NCI-H446 treated with DMSO at 0.1 percent for 48 hours (cell line): ENCODE measurements at places on chromosomes 5 and 9.

- DNase-seq: no peak
Observed at GRCh38 chr5:165202519-165202910, 1697.1 kb downstream of the MAT2B start.

DNA sequence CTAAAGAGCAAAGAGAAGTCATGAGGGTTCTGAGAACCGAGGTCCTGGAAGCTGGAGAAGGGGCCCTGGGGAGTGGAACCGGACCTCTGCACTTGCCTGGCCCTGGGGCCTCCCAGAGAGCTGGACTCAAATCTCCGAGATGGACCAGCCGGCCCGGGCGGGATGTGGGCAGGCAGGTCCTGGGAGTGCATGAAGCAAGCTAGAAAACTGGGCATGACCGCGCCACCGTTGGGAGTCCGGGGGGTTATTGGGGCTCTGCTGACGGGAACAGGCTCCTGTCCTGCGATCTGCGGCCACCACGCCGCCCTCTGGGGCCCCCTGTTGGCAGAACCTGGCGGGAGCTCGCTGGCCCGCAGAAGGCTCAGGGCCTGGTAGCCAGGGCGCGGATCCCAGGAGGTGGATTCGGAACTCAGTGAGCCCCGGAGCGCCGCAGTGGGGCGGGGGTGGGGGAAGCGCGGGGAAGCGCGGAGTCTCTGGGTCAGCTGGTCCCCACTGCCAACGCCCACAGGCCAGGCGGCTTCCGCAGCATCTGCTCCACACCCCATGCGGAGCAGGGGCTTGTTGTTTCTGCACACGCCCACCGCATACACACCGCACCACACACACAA is 150.6 kb downstream of the ERCC6L2 start:
- DNase-seq: no peak

DNA sequence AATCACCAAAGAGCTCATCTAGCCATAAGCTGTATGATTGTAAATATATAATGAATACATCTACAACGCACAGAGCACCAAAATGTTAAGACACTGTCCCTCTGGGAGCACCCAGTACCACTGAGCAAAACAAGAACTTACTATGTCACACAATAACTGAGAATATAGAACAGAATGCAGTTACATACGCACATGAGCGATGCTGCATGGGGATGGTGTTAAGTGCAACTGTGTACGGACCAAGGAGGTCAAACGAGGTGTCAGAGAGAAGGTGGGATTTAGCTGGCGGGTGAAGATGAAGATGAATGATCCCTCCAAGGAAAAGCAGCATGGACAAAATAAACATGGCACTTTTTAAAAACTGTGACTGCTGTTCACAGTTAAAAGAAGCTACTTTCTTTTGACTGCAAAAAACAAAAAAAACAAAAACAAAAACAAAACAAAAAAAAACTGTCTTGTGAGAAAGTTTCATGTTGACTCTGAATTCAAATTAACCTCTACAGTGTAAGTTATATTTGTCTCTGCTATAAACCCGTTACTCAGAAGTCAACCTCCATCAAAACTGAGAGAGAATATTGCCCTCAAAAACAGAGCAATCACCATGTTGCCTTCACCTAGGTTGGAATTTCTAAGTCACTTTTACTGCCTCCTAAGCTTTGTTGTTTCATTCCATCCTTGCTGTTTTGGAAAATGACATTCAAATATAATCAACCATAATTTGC is 169.6 kb upstream of the GNA14 start:
- DNase-seq: no peak

DNA sequence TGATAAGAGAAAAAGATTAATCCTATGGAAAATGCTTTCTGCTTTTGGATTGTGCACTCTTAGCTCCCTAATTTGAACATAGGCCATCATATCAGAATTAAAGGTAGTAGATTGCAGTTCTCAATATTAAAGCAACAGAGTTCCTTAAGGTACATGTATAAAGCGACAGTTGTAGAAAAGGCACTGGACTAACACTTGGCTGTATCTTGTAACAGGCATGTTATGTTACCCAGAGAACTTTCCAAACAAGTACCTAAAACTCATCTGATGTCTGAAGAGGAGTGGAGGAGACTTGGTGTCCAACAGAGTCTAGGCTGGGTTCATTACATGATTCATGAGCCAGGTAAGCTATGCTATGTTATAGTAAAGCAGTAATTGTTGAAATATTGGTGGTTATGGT is 3.3 kb upstream of the SECISBP2 start:
- no peak for DNase-seq

DNA sequence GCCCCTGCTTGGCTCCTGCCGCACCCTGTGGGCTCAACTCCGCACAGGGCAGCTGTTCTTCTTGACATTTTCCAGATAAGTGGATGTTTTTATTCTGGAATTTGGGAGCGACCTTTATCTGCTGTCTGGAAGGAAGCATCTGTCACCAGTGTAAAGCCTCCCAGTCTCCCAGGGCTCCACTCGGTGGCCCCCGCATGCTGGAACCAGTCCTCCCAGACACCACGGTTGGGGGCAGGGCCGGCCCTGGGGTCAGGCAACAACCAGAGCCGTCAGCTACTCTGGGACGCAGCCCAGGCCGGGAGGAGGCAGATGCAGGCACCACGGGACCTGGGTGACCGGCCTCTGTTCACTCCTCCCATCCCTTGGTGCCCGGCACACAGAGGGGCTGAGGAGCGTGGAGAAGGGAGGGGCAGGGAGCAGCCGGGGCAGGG is 92.8 kb upstream of the ADAMTS2 start:
- no peak for DNase-seq
